ENCODE measurements at places on chromosomes 16 and 17. TPM values are rescaled to one million over a fixed set of nuclear protein-coding genes. Genes with fewer than 3 reads are reported as not detected.

The ZNF785 gene
- total RNA-seq, result 3.2 TPM

DNA sequence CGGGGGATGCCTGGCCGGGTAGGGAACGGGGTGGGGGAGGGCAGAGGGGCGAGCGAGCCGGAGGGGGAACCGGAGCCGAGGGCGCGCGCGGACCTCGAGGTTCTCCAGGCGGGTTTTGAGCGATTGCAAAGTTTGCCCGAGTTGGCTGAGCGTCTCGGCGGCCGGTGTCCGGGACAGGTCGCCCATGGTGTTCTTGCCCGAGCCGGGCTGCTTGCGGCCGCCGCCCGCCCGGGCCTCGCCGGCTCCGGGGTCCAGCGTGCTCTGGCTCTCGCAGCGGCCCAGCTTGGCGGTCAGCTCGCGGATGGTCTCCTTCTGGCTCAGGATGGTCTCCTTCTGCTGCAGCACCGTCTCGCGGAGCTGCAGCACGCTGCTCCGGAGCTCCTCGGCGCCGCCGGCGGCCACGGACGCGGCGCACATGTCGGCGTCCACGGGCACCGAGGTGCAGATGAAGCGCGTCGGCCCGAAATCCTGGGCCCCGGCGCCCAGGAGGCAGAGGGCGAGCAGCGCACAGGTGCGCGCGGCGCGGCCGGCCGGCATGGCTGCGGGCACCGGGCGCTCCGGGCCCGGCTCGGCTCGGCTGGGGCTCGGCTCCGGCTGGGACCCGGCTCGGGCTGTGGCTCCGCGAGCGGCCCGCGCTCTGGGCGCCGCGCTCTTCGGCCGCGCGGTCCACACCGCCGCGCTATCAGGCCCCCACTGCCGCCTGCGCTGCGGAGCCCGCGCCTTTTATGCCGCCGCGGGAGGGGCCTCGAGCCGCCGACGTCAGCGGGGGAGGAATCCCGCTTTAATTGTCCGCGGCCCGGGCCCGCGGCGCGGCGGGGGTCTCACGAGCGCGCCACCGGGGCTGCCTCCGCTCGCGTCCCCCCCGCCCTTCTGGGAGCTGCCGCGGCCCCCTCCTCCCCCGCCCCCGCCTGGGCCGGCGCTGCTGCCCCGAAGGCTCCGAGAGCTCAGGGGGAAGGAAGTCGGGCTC is at the start of gene NPTX1:
NPTX1 (minus strand) TSS at position 698 of the 967 bp plus-strand sequence; CDS start at position 537, 161 bp downstream.
- DNase-seq, result no peak

The SMPD3 gene
- total RNA-seq, result not detected

DNA sequence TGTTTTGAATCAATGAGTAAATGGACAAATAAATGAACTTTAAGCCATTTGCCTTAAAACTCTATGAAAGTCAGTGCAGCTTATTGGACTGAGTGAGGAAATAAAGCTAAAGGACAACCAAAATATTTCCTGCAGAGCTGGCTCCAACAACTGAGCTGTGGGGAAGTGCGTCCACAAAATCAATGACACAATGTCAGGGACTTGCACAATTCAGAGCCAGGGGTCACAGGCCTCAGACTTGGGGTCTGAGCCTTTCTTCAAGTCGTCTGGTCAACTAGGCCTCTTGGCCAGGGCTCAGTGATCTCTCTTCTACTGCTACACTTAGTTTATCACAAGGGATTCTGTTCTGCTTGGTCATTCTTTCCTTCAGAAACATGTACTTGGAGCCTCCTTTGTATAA is 26.2 kb upstream of the RHBDL3 start:
- no peak for DNase-seq

GRCh38 chr16:81263470-81264220 is 25.2 kb downstream of the BCO1 start:
- no peak for DNase-seq

The PYDC1 gene
- not detected for total RNA-seq

The ANKS4B gene
- not detected for total RNA-seq

DNA sequence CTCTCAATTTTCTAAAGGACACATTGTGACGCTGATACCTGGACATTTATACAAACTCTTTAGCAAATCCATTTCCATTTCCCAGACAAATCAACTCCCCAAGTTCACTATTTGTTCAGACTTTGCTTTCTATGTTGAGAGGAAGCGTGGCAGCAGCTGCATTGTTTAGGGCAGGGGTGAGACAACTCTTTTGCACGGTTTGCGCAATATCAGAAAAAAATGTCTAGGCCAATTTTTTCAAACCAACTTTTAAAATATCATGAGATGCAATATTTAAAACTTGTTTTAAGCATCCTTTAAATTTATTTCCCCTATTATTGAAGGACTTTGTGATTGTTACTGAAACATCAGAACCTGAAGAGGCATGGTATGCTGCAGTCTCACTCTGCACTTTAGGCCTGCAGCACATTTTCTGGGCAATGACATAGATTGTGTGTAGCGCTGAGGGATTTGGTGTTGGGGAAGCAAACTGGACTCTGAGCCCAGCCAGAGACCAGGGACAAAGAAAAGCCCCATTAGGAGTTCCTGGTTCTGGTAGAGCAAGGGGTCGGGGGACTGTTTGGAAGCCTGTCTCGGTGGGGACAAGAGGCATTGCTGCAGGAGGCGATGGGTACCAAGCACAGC is 6.4 kb upstream of the CCDC182 start:
- no peak for DNase-seq

The CD19 gene
- 0.07 TPM for total RNA-seq

GRCh38 chr17:2867441-2868424 is 71.5 kb downstream of the RAP1GAP2 start:
- DNase-seq, result no peak

The UBE2G1 gene
- total RNA-seq, result 68.1 TPM

- DNase-seq, result no peak
Measured at GRCh38 chr16:57361404-57361803, 2.8 kb downstream of the CCL22 start.

The G6PC1 gene
- not detected for total RNA-seq

The KRTAP9-3 gene
- not detected for total RNA-seq

The PLCD3 gene
- total RNA-seq, result 107 TPM

The KRT24 gene
- not detected for total RNA-seq

DNA sequence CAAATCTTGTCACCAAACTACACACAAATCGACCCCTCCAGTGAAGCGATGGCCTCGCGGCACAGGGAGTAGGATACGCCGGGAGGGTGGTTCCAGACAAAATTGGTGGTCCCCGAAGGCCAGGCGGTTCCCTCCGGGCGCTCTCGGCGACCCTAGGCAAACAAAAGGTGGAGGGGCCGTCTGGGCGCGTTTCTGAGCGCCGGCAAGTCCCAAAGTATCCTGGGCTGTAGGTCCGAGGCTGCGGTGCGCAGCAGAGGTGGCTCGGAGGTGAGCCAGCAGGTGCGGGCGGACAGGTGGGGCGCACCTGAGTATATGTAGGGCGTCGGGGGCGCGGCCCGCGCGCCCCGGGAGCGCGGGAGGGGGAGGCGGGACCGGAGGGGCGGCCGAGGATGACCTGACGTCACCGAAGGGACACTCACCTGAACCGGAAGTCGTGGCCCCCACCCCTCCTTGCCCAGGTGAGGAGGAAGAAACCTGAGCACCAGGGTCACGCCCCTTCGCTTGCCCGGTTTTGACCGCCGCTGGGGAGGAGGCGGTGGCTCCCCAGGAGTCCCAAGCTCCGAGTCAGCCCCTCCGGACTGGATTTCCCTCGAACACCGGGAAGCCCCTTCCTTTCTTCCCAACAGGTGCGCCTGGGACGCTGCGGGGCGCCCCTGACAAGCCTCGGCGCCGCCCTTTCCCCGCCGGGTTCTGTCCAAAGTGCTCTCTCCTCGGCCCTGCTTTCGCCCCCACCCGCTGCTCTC is at the start of gene CLDN7:
CLDN7 (minus strand) TSS at position 287 of the 743 bp plus-strand sequence. CDS start 435 bp downstream, outside the sequence.
- no peak for DNase-seq

The KRT36 gene
- not detected for total RNA-seq

GRCh38 chr16:2815299-2815771 is 1.7 kb upstream of the PRSS21 start:
- no peak for DNase-seq

The ZNF48 gene
- total RNA-seq, result 12.6 TPM

DNA sequence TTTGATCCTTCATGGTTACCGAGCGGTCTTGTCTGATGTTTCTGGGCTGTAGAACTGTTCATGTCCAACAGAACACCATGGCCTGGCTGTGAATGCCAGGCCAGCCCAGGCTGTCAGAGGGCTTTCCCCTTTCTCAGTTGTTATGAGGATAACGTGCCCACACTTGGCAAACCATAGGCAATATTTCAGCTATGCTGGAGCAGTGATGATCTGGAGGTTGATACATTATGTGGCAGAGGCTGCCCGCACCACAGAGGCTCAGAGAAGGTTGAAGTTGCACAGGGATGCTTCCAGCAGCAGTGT is 92.9 kb downstream of the C16orf78 start:
- DNase-seq, result no peak

The ZG16 gene
- total RNA-seq, result not detected

- DNase-seq, result no peak
Measured at GRCh38 chr16:8663192-8664089, 11.0 kb upstream of the ABAT start.

DNA sequence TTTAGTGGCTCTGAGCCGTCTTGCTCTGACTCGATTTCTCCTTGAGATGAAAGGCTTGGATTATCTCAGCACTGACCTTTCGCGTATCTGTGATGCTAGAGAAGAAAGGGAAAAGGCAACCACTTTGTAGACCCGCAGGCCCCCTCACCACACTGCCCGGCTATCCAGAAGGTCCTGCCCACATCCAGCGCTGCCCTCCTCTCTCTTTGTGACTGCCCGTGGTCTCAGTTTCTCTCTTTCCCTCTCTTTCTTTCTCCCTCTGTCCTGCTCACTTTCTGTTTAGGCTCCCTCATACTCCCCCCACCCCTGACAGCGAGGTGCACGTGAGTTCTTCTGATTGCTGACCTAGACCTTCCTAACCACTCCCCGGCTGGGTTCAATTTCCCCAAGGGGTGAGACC is 12.8 kb upstream of the TBX21 start:
- no peak for DNase-seq
